Right renal pelvis (tissue), 4 donors: ENCODE measurements at places on chromosomes 7 and 10.

GRCh38 chr7:121831351-121831750 lies 41.6 kb upstream of the PTPRZ1 start:
- no peak for DNase-seq

- no peak for DNase-seq
Observed at GRCh38 chr10:113094114-113094486, 144.1 kb downstream of the TCF7L2 start.

DNA sequence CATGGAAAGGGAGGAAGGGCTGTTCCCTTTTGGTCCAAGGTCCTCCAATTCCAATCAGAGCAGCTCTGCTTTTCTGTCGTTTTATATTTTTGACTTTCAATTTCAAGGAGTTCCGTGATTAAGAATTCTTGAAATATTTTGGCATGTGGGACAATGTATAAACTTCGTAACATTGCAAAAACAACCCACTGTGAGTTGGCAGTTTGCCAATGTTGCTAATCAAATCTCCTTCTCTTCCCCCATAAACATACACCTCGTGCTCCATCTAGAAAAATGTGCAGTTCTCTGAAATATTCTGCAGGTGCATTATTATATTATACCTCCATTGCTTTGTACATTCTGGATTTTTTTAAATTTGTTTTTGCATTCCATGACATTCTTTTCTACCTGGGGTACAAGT lies 49.8 kb downstream of the POU6F2 start:
- DNase-seq, result no peak

GRCh38 chr10:72802332-72802731 lies 91.2 kb upstream of the OIT3 start:
- DNase-seq, result no peak

DNA sequence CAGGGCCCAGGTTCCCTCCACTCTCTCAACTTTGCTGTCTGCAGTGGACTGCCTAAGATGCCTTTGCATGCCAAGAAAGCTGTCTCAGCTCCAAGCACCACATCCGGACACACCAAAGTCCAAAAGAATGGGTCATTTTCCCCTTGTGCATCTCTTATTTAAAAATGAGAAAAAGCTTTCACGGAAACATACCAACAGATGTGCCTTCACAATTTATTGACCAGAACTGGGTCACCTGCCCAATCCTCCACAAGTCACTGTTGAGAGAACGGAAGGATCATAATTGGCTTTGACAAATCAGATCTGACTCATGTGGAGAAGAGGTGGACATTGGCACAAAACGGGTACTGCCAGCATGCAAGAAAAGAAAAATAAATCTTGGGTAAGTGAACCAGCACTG lies 258.3 kb downstream of the SNX13 start:
- DNase-seq, result no peak
